ENCODE measurements at places on chromosomes 5 and 9.
A peak's percentile ranks its signal among the peaks of the same experiment; 100 is the strongest.

- no peak for DNase-seq
Observed at GRCh38 chr9:82673919-82674318, 389.0 kb downstream of the RASEF start.

DNA sequence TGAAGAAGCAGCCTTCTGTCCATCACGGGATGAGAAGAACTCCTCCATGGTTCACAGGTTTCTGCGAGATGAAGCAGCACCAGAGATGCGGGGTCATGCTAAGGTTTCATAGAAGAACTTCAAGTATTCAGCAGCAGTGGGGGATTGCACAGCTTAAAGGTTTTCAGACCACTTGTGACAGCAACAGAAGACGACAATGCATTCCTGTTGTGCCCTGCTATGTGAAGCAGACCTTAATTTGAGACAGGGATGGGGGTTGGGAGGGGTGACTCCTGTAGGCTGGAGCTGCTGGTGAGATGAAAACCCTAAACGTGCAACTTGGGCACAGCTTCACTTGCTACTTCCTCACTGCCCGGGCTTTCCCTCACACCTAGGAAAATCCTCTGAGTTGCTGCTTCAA lies 256.0 kb downstream of the SLIT3 start:
- no peak for DNase-seq

DNA sequence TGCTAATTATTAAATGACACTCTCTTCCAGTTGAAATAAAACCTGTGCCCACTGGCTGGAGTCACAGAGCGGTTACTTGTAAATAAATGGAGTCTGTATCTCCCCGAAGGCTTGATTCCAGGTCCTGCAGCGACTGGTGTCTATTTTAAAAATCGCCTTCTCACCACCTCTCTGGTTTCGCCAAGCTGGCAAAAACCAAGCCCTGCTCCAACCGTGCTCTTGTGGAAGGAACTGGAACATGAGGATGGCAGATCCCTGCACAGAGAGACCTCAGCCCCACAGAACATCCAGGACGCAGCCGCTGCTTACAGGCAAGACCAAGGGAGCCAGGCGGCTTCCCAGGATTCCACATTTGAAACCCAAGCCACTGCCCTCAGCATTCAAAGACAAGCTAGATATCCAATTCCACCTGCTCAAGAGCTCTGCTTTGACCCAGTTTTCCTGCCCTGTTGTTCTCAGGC lies 15.0 kb downstream of the SEMA4D start:
- DNase-seq = no peak

- peak; percentile 44 for DNase-seq
Observed at GRCh38 chr5:142548739-142549275, 137.1 kb downstream of the FGF1 start.

- DNase-seq = no peak
Observed at GRCh38 chr5:126339215-126339805, 83.9 kb upstream of the GRAMD2B start.

DNA sequence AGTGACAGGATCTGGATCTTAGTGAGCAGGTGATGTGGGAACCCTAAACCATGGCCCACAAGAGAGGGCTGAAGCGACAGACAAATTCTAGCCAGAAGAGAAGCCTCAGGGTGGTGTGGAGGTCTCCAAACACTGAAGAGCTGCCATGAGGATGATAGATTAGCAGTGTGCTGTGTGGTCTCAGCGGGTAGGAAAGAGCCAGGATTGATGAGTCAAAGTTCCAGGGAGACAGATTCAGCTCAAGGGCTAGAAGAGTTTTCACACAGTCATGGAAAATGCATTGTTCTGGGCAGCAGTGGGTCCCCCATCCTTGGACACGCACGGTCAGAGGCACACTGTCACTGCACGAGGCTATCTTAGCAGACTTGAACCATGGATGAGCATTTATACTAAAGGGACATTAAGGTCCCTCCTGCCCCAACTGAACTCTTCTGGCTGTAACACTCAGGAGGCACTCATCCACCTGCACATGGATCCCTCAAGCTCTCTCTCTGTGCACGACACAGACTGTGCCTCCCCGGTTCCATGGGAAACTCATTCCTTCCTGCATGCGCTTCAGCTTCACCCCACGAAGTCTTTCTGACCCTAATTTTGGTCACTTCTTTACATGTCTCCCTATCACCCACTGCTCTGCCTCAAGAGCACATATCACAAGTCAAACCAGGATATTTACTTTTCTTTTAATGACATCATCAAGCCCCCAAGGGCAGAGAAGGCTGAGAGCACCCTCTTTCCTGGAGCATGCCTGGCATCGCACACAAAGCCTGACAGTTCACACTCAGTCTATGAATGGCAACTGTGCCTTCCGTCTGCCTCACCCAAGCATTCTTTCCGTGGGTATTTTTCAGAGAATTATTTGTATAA lies 84.8 kb downstream of the TLE1 start:
- no peak for DNase-seq

DNA sequence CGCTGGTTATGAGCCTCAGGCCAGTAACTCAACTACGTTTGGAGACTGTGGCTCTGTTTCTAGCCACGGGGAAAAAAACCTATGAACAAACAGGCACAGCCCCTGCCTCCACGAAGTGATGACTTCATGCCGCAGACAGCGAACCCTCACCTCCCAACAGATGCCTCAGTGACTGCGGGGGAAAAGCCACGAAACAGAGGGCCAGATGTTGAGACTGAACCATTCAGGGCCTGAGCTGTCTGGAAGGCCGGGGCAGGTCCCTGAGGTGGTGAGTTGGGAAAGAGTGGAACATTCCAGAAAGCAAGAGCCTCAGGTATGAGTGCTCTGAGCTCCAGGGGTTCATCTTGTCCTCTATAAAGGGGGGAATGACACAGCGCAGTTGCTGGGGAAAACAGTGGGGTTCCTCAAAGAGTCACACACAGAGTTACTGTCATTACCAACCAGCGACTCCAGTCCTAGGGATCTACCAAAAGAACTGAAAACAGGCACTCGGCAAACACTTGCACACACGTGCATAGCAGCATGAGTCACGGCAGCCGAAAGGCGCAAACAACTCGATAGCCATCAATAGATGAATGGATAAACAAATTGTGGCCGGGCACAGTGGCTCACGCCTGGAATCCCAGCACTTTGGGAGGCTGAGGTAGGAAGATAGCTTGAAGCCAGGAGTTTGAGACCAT lies 15.3 kb downstream of the PLPP7 start:
- no peak for DNase-seq

GRCh38 chr5:179176166-179176565 lies 116.0 kb downstream of the ZNF354C start:
- DNase-seq = no peak

DNA sequence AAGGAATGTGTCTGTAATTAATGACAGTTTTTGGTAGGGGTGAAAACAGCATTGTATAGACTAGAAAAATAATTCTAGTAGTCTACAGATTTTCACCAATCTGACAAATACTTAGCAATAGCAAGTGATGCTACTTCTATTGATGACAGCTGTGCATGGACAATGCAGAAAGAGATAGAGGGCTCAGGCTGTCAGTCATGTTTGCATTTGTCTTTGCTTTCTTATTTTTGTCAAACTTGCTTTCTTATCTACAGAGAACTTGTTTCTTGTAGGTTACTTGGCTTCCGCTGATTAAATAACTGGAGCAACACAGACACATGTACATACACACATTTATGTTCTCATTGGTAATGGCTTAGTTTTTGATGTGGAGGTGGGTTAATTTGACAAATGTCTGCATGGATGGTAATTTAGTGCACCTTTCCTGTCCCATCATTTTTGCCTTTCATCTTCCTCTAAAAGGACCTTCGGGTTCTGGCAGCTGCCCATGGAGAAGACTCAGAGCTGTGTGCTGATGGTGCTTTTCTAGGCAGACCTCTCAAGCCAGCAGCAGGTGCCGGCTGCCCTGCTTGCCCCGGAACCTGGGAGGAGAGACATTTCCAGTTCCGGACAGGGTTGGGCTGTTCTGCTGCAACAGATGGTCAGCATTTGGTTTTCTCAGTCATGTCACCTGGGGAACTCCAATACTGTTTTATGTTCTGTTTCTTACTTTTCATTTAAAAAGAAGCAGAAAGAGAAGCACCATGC lies 28.8 kb downstream of the CAMK4 start:
- no peak for DNase-seq

GRCh38 chr9:136700959-136701667 lies 11.3 kb upstream of the DIPK1B start:
- no peak for DNase-seq

GRCh38 chr5:94976853-94977252 lies 308.0 kb downstream of the MCTP1 start:
- DNase-seq = no peak

DNA sequence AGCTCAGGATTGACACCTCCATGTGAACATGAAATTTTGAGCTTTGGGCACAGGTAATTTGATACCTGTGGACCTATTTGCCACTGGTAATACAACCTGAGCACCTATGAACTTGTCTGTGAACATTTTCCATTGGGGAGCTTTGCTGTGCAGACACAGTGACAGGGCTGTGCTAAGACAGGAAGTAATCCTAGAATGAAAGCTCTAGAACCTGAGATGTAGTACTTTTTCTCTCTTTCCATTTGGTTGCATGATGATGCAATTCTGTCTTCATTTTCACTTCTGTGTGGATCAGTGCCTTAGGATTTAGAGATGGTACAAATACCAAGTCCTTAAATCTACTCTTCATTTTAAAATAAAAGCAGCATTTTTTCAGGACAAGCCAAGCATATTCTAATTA lies 216.9 kb downstream of the NR3C1 start:
- DNase-seq = no peak

Measured in left colon (tissue), 2 donors.